Fibroblast of skin of left biceps (primary cell): ENCODE measurements at places on chromosomes 4 and X.

DNA sequence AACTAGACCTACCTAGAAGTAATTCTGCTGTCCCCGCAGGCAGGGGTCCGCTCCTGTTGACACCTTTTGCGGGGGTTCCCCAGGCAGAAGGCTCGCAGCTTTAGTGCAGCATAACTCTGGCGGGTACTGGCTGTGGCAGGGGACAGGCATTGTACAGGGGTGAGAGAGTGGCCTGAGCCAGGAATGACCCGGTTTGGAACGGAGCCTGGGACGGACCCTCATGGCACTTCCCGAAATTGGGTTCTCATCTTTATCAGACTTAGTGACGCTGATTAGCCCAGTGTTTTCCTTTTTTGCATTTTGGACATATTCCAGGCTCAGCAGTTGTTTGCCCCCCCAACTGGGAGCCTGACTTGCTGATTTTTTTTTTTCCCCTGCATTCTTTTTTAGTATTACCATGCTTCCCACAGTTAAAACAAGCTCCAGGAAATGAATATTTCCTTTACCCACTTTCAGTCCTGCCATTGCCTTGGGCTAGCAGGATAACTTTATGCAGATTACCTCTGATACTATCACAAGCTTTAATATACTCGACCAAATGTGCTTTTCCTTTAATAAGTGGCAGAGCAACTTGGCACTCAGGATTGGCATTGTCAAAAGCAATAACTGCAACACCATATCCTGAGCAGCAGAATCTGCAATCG lies 55.8 kb upstream of the WDR1 start:
- DNase-seq, result no peak

DNA sequence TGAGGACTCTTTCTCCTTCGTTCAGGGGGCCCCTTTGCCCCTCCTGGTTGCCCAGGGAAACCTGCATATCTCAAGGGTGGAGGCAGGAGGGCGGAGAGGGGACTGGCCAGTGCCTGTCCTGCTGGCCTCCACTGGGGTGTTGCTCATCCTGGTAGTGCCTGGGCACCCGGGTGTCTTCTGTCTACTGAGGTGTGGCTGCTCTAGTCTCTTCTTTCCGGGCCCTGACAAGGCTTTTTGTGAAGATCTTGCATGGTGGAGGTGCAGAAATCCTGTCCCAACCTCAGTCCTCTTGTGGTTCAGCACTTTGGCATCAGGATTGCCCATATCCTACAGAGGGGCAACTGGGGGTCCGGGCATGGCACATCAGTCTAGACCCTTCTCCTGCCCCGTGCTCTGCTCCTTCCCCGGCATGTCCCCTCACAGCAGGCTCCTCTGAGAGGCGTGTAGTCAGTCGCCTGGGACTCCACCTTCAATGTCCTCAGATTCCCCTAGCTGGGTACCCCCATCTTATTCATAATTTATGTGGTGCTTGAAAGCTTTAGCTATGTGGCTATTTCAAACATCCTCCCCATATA lies 1.9 kb downstream of the CCDC110 start:
- no peak for DNase-seq

- no peak for DNase-seq
Measured at GRCh38 chrX:11419102-11419501, 125.9 kb downstream of the AMELX start.

DNA sequence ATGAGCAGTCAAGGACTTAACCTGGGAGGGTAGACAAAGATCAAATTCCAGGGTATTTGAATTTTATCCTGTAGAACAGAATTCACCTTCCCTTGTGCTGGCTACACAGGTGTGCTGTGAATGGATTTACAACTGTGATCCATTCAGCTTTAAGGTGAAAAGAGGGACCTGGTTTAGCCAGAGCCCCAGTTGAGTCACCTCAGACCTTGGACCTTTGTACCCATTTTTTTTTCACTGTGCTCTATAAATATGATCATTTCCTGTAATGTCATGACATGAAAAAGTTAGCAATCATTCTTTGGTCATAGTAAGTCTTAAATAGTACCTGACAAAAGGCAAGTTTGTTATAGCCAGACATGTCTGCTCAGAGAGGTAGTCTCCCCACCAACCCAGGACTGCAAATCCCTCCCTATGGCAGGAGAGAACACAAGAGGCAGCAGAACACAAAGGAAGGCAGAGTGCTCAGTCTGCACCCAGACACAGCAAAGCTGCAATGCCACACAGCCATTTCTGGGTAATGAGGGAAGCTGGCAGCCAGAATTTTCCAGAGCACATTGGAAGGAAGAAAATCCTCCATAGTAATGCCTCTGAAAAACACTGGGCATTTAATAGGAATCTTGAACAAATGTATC lies 77.9 kb downstream of the CXXC4 start:
- DNase-seq, result no peak

GRCh38 chr4:154073107-154073822 lies 284.4 kb upstream of the SFRP2 start:
- DNase-seq, result peak; percentile 17

DNA sequence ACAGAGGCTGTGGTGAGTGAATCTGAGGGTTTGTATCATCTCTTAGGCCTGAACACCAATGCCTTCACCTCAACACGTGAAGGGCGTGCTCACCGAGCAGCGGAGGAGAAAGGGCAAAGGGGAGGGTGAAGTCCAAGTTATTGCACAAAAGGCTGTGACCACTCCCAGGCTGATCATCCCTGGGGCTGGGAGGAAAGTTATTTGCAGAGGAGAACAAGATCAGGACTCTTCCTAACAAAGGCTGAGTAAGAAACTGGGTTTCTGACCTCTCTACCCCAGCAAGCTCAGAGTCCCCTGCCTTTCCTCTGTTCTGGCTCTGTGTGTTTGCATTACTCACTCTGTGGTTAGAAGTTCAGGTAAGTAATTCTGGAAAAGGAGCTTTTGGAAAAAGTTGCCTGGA lies 366.3 kb upstream of the CXorf51A start:
- DNase-seq, result no peak

DNA sequence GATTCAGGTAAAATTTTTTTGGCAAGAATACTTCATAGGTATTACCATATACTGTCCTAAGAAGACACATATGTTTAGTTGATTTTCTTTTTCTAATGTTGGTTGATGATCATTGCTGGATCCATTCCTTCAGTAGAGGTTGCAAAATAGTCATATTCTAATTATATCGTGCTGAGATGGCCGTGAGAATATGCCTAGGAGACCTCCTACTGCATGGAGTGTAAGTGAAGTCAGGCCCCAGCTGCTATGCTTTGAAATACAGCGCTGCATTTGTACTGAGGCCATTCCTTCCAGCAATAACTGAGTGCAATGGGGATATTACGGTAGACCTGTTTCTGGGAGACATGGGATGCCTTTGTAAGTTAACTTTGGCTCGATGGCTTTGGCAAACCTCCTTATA lies 6.7 kb upstream of the PLAC8 start:
- DNase-seq, result no peak

DNA sequence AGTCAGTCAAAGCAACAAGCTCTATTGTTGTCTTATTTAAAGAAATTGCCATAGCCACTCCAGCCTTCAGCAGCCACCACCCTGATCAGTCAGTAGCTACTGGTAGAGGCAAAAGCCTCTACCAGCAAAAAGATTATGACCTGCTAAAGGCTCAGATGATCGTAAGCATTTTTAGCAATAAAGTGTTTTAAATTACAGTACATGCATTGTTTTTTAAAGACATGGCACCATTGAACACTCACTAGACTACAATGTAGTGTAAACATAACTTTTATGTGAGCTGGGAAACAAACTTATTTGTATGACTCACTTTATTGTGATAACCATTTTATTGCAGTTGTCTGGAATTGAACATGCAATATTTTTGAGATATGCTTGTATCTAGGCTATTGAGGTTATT lies 32.3 kb upstream of the DYNLT3 start:
- DNase-seq, result no peak
